Foreskin keratinocyte (primary cell): ENCODE measurements at places on chromosomes 4 and X. TPM values are rescaled to one million over a fixed set of nuclear protein-coding genes. Genes with fewer than 3 reads are reported as not detected.

- peak; percentile 25 for DNase-seq
Observed at GRCh38 chr4:125368671-125369081, 53.9 kb downstream of the FAT4 start.

DNA sequence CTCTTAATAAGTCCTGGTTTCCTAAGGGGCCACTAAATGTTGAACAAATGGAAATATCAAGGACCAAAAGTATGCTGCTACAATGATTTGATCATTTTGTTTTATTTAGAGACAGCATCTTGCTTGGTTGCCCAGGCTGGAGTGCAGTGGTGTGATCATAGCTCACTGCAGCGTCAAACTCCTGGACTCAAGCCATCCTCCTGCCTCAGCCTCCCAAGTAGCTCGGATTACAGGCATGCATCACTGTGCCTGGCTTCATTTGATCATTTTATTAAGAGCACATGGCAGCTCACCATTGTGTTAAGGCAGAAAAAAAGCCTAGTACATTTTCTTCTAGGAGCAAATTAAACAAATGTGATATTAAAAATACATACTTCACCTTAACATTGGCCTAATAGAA is 52.7 kb downstream of the DCLK2 start:
- no peak for DNase-seq

DNA sequence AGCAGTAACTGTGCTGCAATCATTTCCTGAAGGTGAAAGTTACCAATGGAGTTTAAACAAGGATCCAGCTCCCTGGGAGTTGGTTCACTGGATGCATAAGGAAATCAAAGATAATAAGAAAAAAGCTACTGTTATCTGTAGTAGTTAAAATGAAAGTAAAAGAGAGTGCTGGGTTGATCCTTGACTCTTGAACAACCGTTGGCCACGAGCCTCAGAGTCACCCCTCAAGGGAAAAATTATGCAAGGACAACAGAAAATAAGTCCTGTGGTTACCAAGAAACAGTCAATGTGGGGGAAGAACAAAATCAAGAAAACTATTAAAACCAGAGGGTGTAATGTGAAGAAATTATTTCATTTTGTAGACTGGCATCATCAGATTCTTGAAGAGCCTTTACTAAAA is 49.7 kb upstream of the DDIT4L start:
- DNase-seq: no peak

GRIA2 gene
- total RNA-seq: not detected in 2 replicates

MED12 gene
- total RNA-seq: 12.8 and 14.9 TPM in 2 replicates

NEUROG2 gene
- total RNA-seq: not detected in 2 replicates
